ENCODE measurements at places on chromosomes 5 and 9.

- DNase-seq: peak; percentile 4
Observed at GRCh38 chr9:137943655-137944054, 66.1 kb downstream of the CACNA1B start.

GRCh38 chr5:136446565-136446964 lies 81.2 kb upstream of the TRPC7 start:
- no peak for DNase-seq

- no peak for DNase-seq
Observed at GRCh38 chr9:135908093-135908753, 877 bp upstream of the CAMSAP1 start.

GRCh38 chr9:96884443-96884842 lies 30.1 kb upstream of the ZNF782 start:
- DNase-seq: peak; percentile 8

DNA sequence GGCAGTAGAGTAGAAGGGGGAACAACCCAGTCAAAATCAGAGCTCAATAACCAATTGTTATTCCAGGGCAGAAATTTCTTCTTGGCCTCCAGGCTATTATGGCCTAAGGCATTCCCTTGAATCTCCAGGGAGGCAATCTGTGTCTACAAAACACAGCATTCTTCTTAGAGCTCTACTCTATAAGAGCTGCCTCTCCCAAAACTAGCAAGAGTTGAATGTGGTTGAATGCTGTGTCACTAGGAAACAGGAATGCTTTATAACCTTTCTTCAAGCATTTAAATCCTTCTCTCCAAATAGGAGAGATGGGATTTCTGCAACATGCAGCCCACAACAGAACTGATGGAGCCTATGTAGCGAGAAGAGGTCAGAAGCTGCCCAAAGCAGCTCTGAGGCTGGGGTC lies 97.1 kb upstream of the APC start:
- no peak for DNase-seq

GRCh38 chr5:113084402-113085083 lies 107.9 kb downstream of the DCP2 start:
- DNase-seq: no peak

DNA sequence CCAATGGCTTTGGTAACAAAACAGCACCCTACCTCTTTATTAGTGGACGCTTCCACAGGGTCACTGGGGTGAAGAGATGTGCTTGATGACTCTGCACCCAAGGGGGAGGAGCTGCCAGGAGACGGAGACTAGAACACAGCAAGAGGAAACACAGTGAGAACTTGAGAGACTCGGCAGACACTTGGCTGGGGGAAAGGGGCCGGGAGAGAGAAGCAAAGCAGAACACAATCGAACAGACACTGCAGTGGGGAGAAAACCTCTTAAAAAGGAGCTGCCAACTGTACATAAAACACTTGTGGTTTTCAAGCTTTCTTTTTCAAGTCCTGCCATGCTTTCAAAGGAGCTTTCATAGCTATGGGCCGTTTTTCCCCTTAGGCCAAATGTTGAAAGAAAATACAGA lies 151.0 kb downstream of the ENTREP1 start:
- peak; percentile 32 for DNase-seq

DNA sequence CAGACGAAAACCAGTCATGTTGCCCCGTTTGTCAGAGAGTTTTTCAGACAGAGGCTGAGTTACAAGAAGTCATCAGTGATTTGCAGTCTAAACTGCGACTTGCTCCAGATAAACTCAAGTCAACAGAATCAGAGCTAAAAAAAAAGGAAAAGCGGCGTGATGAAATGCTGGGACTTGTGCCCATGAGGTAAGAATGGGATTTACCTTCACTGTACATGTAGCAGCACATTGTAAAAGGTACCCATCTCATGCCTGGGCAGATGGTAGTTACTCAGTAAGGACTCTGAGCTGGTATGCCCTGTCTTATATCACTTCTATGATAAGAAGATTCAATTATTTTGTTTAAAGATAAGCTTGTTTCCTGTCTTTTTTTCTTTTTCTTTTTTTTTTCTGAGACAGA lies 38.8 kb downstream of the RAD50 start:
- no peak for DNase-seq

DNA sequence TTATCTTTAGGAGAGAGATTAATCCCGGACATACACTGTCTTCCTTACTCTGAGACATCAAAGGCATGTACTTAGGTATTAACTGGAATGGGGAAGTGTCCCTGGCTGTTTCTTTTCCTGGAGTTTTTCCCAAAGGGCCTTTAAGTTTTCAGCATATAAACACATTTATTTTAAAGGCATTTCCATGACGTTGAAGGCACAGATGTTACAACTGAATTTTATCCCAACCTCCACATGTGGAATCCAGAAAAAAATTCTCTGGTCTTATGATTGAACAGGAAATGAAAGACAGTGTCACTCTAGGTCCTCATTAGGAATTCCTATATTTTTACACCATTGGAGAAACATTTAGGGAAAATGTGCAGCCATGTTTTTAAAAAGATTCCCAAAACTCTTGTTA lies 41.6 kb upstream of the SHOC1 start:
- no peak for DNase-seq

DNA sequence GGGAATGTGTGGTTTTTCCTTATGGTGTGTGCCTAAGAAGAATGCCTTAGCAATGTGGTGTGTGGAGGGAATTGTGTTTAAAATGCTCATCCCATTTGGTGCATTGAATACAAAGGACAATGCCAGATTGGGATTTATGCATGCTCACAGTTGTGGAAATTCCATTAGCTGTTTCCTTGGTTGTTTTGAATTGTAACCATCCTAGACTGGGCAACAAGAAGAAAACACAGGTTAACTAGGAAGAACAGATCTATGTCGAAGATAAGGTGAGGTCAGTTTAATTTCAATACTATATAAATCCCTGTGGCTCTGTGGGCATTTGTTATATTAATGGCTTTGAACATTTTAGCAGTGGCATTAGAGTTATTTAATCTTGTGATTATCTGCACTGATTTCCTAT lies 266.8 kb downstream of the MAT2B start:
- no peak for DNase-seq

DNA sequence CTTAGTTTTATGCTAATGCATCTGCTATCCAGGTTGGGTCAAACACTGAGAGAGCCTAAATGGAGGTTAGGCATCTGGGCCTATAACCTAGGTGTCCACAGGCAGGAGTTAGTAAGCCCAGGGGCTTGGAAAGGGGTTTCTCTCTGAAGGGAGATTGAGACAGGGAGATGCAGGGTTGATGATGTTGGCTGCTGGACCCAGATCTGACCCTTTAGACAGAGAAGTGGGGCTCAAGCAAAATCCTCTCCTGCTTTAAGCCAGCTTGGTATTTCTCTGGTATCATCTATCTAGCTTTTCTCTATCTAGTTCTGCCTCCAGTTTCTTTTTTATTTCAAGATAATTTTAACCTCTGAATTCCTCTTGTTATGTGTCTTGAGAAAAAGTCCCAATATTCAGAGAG lies 18.3 kb upstream of the ANKRD55 start:
- no peak for DNase-seq

- no peak for DNase-seq
Observed at GRCh38 chr9:95841377-95841776, 34.1 kb upstream of the ERCC6L2 start.

DNA sequence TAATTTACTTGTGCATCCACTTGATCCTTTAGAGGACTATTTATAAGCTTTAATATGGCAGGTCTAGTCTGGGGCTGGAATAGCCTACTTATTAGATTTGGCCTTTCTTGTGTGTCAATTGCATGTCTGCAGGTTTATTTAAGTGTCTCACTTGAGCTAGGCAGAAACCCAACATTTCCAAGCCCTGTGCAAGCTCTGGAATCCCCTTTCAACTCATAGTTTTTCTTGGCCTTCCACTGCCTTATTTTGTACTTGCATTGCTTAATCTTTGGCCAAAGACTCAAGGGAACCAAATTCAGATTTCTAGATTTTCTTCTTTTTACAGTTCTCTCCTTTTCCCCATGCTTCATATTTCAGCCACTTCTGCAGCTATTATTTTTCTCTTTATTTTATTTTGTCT lies 102.4 kb upstream of the RFX3 start:
- no peak for DNase-seq

GRCh38 chr5:130571076-130571475 lies 594.0 kb downstream of the HINT1 start:
- no peak for DNase-seq

DNA sequence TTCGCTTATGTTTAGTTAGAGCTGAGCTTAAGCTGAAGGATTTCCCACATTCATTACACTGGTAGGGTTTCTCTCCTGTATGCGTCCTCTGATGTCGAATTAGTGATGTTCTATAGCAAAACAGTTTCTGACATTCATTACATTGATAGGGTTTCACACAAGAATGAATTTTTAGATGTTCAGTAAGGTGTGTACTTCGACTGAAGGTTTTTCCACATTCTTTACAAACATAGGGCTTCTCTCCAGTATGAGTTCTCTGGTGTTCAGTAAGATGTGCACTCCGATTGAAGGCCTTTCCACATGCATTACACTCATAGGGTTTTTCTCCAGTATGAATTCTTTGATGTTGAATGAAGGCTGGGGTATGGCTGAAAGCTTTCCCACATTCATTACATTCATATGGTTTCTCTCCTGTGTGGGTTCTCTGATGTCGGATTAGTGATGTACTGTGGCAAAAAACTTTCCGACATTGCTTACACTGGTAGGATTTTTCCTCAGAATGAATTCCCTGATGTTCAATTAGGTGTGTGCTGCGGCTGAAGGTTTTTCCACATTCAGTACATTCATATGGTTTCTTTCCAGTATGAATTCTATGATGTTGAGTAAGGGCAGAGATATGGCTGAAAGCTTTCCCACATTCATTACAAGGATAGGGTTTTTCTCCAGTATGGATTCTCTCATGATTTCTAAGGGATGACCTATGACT lies 14.6 kb downstream of the ZNF883 start:
- no peak for DNase-seq

DNA sequence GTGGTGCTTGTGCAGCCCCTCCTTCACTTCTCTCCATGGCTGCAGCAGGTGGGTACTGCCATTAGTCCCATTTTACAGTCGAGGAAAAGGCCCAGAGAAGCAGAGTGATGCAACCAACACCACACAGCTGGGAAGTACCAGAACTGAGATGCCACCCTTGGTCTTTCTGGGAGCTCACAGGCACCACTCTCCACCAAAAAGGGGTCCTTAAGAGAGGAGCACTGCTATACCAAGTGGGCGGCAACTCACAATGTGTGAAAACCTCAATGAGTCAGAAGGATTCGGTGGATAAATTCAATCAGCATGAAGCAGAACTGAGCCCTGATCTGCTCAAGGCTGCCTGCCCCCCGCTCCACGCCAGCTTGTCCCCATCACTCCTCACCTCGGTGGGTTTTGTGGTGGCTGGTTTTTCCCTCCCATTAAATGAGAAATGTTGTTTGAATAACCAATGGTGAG lies 213.7 kb downstream of the FSTL4 start:
- peak; percentile 77 for DNase-seq

GRCh38 chr9:4334410-4334813 lies 34.5 kb upstream of the GLIS3 start:
- DNase-seq: no peak

GRCh38 chr5:139495638-139496435 lies 13.3 kb upstream of the STING1 start:
- peak; percentile 32 for DNase-seq

DNA sequence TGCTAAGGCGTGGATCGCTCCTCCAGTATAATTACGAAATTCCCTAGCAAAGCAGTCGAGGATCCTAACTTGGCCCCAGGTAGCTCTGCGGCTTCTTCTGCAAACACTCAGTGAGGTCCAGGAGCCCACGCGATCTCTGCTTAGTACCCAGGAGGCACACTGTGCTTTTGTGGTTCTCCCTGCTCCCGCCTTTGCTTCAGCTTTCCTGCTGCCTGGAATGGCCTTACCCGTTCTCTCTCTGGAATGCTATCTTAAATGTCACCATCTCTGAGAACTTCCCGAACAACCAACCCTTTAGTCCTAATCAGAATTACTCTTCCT lies 639 bp downstream of the INVS start:
- DNase-seq: no peak

DNA sequence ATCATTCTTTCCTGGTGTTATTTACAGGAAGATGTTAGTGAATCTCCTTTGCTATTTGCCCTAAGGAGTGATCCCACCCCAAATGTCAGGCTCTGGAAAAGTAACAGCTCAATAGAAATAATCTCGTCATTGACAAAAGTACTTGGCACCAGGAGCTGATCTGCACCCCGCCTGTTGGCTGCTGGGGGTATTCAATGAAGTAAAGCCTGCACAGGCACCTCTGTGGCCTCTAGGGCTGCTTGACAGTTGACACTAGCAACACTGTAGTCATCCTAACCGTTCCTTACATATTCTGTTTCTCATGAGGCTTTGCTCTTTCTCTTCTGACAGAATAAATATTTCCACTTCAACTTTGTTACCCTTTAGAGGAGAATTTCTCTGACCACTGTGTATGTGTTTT lies 103.4 kb downstream of the DOCK2 start:
- DNase-seq: no peak

- no peak for DNase-seq
Observed at GRCh38 chr5:136309376-136309775, 56.0 kb downstream of the TRPC7 start.

GRCh38 chr9:129458663-129459546 lies 162.0 kb downstream of the C9orf50 start:
- no peak for DNase-seq

DNA sequence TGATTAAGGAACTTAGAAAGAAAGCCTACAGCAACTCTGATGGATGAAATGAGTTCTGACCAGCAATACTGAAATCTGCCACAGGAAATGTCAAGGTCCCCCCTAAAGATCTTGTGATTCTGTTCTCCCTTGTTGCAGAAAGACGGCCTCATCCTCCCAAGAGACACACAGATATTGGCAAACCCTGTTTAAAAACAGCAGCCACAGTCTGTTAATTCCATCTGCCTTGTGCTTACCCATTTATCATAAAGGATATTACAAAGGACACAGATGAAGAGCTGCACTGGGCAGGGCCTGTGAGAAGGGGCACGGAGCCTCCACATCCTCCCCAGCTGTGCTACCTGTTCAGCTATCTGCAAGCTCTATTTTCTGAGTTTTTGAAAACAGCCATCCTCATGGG lies 15.2 kb downstream of the RAPGEF1 start:
- DNase-seq: no peak

GRCh38 chr5:151023651-151024050 lies 3.3 kb downstream of the GPX3 start:
- DNase-seq: no peak

GRCh38 chr9:118222375-118222774 lies 518.2 kb downstream of the TLR4 start:
- no peak for DNase-seq

DNA sequence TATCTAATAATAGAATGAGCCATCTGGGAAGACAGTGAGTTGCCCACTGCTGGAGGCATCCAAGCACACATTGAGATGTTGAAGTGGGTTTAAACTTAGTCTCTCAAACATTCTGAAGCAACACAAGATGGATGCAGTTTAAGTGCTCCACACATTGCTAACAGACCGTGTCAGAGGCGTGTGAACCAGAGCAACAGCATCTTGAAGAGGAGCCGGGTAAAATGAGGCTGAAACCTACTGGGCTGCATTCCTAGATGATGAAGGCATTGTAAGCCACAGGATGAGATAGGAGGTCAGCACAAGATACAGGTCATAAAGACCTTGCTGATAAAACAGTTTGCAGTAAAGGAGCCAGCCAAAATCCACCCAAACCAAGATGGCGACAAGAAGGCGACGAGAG lies 73.5 kb upstream of the TMEM215 start:
- DNase-seq: no peak

GRCh38 chr9:38687389-38687842 lies 32.5 kb downstream of the FAM240B start:
- peak; percentile 55 for DNase-seq

- no peak for DNase-seq
Observed at GRCh38 chr9:134622896-134623257, 18.7 kb upstream of the COL5A1 start.

Measured in activated CD4-positive, alpha-beta T cell treated with anti-CD3 and anti-CD28 coated beads, Interleukin-10, Interleukin-2, amounts not matched to agents 100 ng/mL and 50 ng/mL, durations not matched to agents 16 hours and 8 hours (primary cell).